ENCODE measurements at places on chromosomes 13 and 19.
A peak's percentile ranks its signal among the peaks of the same experiment; 100 is the strongest.

DNA sequence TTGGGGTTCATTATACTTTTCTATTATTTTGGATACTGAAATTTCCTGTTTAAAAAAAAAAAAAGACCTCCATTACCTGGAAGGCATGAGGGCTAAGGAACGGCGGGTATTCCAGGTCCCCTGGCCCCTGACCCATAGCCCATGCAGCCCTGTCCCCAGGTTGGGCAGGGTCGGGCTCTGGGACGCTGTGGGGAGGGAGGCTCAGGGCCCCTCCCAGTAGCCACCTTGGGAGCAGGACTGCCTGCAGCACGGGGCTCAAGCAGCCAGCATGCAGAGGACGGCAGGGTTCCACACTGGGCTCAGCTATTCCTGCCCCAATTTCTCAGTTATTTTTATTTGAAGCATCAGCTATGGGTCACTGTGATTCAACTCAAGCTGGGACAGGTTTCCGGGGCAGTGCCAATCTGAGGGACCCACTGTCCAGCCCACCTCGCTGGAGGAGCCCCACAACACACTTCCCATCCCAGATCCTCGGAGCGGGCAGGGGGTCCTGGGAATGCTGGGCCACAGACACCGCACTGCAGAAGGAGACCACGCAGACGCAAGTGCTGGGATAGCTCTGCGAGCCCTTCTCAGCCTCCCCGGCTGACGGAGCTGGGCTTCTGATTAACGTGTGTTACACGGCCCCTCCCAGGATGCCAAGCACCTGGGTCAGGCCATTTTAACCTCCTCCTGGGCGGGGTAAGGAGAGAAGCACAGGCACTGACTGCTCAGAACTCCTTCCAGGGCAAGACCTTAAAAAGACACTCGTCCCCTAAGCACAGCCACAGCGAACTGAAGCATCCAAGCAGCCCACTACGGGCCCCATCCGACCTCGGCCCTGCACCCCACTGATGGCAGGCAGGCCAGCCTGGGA lies 60.1 kb downstream of the PEPD start:
- no peak for DNase-seq

DNA sequence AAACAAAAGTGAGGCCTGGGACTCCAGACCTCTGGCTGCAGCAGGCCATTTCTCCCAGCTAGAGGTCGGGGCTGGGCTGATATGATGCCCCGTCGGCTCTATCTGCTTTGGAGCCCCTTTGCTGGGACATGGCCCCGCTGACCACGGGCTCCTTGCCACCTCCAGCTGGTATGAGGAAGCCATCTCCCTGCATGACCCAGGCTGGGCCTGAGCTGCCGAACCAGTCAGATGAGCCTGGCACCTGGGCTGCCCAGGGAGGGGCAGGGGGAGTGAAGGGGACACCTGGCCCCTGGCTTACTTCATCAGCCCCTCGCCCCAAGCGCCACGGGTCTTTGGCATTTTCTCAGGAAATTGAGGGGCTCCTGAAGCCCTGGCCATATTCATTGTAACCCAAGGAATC lies 7.8 kb downstream of the ZSWIM4 start:
- DNase-seq, result no peak

- no peak for DNase-seq
These were observed 3.1 kb upstream of the KLK1 start for GRCh38 chr19:50826492-50827240.

DNA sequence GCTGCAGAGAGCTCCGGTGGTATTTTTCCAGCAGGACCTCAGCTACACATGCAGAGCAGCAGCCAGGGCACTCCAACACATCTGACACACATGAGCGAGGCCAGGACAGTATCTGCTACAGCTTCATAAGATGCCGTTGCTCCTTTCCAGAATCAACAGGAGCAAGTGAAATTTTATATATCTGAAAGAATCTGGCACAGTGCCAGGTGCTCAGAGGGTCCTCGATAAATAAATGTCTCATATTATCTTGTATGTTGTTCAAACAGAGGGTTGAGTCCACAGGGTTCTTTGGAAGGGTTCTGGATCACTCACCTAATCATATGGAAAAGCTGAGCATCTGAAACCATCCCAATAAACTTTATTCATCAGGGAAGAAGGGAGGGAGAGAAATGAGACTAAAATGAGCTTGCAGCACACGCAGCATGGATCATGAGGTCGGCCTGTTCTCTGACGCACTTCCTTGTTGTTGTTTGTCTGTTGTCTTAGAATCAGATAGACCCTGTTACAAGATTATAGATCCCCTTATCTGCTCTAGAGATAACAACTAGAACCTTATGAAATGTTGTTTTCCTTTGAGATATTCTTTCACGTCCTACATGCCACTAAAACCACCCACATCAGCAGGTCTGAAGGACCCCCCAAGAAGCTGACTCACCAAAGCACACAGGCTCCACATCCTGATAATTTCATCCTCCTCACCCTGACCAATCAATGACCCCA lies 3.2 kb upstream of the METTL21C start:
- no peak for DNase-seq

- no peak for DNase-seq
These were observed 670 bp upstream of the CHAF1A start for GRCh38 chr19:4401769-4402170.

DNA sequence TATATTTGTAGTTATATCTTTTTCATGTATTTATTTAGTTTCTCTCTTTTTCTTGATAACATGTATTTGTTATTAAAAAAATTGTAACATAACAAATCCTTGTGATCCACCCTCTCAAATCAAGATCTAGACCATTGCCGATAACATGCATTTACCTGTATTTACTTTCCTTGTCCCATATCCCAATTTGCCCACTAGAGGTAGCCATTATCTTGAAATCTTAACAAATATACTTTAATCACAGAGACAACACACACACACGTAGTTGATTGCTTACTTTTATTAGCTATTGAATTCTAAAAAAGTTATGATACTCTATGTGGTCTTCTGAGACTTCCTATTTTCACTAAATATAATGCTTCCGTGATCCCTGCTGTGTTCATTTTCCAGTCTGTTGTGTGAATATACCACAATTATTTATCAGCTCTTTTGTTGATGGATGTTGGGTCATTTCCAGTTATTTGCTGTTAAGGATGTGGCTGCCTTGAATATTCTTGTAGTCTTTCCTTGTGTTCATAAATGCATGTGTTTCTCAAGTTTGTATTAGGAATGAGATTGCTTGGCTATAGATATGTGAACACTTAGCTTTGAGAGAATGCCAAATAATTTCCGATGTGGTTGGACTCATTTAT lies 31.3 kb upstream of the ZMYM2 start:
- DNase-seq, result no peak

DNA sequence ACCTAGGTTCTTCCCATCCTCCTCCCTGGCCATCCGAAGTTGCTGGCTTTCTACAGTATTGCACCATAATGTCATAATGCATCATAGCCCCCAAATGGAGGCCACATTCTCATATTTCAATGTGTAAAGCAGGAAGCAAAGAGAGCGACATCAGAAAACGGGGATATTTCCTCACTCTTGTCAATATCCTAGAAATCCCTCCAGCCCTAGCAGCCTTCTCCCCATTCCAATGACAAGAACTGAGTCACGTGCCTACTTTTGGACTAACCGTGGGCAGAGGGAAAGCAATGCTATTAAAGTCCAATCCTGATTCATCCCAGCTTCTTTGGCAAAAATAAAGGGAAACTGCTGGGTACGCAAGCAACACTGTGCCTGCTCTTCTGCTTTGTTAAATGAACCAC lies 4.3 kb upstream of the RAP2A start:
- DNase-seq, result no peak

GRCh38 chr19:43765109-43765876 lies 10.5 kb upstream of the SMG9 start:
- peak; percentile 74 for DNase-seq

DNA sequence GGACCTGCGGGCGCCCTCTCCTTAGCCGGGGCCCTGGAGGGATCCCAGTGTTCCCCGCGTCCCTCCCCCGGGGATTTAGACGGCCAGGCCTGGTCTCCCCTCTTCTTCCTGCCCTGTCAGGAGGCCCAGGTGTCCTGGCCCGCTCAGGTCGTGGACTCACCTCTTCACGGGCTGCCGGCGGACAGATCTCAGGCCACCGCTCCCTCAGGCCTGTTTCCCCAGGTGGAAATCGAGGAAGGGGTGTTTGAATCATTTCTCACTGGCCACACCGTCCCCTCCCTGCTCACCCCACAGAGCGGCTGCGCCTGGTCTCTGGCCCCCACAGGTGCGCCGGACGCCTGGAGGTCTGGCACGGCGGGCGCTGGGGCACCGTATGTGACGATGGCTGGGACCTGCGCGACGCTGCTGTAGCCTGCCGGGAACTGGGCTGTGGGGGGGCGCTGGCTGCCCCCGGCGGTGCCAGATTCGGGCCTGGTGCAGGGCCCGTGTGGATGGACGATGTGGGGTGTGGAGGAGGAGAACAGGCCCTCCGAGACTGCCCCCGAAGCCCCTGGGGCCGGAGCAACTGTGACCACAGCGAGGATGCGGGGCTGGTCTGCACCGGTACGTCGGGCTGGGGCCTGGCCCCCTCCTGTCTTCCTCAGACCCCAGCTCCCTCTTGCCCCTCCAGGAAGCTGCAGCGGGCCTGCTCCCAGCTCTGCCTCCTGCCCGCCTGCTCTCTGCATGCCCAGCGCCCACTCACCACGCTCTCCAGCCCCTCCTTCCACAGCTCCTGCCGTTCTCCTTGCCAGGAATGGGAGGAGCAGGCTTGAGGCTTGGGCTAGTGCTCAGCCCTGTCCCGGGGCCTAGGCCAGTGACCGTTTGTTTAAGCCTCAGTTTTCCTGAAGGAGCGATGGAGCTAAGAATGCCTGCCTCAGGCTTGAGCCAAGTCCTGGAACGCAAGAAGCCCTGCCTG lies 2.5 kb downstream of the SSC5D start:
- DNase-seq, result no peak

- DNase-seq, result peak; percentile 5
These were observed 69.6 kb downstream of the ARHGEF7 start for GRCh38 chr13:111184458-111185401.

GRCh38 chr13:45518525-45519245 lies 53.9 kb downstream of the COG3 start:
- DNase-seq, result no peak

DNA sequence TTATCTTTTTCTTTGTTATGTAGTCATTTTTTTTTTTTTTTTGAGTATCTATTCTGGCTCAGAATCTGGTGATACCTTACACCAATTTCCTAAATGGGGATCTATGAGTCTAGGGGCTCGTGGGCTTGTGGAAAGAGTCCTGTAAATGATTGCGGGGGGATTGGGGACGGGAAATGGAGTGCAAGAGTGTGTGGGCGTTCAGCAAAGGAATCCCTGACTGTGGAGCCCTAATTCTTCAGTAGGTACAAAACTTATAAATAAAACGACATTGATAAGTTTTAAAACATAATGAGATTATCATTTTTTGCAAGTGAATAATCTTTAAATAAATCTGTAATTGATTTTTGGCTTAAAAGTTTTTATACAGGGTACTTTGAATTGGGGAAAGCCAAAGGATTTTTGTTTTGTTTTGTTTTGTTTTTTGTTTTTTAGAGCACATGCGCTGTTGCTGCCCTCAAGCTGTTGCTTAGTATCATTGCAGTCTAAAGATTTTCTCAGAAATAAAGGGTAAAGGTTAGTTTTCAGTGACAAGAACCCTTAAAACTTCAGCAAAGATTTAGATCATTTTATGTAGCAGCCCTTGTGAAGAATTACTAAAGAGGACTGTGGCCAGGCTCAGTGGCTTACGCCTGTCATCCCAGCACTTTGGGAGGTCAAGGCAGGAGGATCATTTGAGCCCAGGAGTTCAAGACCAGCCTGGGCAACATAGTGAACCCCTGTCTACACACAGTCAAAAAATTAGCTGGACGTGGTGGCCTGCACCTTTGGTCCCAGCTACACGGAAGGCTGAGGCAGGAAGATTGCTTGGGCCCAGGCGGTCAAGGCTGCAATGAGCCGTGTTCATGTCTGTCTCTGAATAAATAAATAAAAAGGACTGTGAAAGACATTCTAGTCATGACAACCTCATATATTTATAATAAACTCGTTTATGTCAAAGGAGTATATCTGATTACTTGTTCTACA lies 1.7 kb downstream of the ERCC5 start:
- no peak for DNase-seq

GRCh38 chr19:14487370-14488125 lies 8.4 kb downstream of the GIPC1 start:
- DNase-seq, result no peak

DNA sequence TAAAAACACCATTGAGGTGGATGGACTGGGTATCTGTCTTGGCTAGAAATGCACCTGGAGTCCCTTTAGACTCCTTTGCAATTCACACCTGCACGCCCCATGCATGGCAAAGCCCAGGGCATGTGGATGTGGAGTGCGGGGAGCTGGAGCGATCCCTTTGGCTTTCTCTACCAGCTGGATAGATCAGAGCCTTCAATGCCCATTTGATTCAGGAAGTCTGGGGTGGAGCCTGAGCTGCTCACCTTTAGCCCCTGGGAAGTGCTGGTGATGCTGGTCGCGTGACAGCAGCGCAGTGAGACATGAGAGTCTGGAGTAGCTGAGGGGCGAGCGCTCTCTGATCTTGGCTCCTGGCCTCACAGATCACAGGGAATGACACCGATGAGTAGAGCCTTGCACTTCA lies 4.8 kb upstream of the ZNF536 start:
- DNase-seq, result no peak

DNA sequence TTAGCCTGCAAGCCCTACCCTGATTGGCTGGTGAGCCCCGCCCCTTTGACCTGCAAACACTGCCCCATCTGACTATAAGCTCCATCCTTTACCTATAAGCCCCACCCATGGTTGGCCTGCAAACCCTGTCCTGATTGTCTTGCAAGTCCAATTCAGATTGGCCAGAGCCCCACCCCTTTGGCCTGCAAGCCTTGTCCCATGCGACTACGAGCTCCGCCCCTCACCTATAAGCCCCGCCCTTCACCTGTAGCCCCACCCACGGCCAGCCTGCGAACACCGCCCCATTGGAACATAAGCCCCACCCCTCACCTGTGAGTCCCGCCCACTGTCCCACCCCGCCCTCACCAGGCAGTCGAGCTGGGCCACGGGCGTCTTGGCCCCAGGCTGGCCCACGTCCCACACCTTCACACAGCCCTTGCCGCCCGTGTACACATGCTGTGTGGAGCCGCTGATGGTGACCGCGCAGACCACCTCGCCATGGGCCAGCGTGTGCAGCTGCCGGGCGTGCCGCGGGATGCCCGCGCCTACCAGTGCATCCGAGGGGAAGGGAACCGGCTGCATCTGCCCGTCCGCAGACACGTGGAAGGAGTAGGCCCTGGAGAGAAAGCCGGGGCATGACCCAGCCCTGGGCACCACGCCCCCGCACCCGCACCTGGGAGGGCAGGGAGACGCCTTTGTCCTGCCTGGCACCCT lies 22.9 kb downstream of the TLE2 start:
- DNase-seq, result no peak

DNA sequence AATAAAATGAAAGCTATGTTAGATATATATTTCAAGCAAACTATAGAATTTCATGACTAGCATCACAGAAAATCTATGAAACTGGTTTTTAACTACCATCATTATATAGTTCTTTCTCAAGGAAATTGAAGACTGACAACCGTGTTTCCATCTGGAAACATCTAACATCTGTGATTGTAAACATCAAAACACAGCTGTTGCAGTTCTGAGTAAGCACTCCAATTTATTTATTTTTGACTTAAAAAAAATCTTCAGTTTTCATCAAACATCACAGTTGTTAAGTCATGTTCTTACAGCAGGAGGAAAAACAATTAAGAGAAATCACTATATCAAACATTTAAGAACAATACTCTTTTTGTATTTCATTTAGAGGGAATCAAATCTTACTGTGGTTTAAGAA lies 1653.0 kb upstream of the MIR17HG start:
- DNase-seq, result no peak

- peak; percentile 46 for DNase-seq
These were observed 539 bp upstream of the ZNF667 start for GRCh38 chr19:56477429-56478338.

Measured in stimulated activated CD8-positive, alpha-beta memory T cell treated with anti-CD3 and anti-CD28 coated beads, Interleukin-15, amount 100 ng/mL, for 4 hours (primary cell).